ENCODE measurements at places on chromosomes 2 and 18.

- no peak for DNase-seq
Measured at GRCh38 chr18:28581521-28582071, 404.7 kb upstream of the CDH2 start.

DNA sequence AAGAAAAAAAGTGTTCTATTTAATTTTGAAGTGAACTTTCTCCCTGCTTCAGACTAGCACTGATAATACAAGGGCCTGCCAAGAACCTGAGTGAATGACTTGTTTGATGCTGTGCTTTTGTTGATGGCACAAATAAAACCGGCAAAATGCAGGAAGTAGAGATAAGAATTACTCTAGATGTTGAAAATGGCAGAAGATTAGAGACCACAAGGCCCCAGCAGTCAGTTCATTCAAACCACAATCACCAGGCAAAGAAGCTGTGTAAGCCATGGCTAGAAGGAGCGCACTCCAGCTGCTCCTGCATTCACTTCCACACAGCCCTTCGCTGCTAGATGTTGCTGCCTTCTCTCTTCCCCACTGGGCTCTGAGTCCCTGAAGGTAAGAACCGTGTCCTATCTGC is 297.1 kb downstream of the AGPS start:
- DNase-seq = no peak

- no peak for DNase-seq
Measured at GRCh38 chr2:44572196-44572900, 210.6 kb downstream of the CAMKMT start.

- no peak for DNase-seq
Measured at GRCh38 chr2:60832621-60833020, 48.8 kb upstream of the REL start.

- no peak for DNase-seq
Measured at GRCh38 chr2:170524828-170525565, 190.1 kb upstream of the SP5 start.

- no peak for DNase-seq
Measured at GRCh38 chr2:163652751-163653150, 83.1 kb downstream of the FIGN start.

GRCh38 chr2:45172142-45172541 is 162.9 kb upstream of the SIX2 start:
- no peak for DNase-seq

DNA sequence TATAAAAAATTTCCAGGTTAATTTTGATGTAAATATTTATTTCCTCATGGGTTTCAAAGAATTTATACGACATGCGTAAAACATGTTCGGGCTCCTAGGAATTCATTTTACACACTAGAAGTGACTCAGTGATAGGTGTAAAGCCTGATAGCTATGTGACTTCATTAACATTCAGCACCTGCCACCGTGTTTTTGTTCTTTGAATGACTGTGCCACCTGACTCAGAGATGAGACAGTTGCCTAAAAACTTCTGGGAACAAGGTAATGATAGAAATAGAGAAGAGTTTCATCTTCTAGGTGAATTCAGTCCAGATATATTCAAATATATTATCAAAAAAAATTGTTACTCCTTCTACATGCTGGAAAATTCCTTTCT is 10.0 kb downstream of the IL1R2 start:
- DNase-seq = no peak

DNA sequence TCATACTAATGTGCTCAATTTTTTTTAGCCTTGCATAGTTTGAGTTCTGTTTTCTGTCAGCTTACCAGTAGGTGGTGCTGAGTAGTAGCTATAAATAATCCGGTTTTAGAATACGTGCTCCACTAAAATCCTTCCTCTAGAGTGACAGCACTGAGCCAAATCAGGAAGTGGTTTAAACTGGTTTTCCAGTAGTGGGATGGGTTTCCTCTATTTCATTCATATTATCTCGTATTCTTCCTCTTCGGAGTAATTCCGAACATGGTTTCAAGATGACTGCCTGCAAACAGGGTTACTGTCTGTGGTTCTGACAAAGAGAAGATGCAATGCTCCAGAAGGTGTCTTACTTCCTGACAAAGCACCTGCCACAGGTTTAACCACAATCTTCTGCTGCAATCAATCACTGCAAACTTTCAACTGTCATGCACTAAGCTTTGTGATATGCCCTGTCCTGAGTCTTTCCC is 496.9 kb upstream of the VRK2 start:
- no peak for DNase-seq

GRCh38 chr2:65660340-65660739 is 227.9 kb upstream of the SPRED2 start:
- DNase-seq = no peak

DNA sequence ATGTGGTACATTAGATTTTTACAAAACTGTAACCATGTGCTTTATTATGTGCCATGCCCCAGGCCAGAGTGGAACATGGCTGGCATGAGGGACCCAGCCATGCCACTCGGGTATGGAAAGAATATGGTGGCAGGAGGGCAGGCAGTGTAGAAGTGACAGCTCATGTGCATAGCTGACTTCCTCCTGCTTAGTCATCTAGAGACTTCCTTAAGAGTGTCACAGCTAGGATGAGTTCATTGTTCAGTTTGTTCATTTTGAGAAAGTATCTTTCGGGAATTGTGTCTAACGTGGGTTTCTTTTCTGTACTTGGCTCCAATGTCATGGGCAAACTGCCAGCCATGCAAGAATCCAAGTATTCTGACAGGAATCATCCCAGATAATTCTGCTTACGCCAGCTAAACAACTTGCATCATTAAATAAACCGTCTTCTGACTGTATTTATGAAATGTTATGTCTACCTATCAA is 94.3 kb upstream of the ITGB6 start:
- peak; percentile 74 for DNase-seq

GRCh38 chr2:72024451-72025175 is 123.0 kb downstream of the CYP26B1 start:
- no peak for DNase-seq

DNA sequence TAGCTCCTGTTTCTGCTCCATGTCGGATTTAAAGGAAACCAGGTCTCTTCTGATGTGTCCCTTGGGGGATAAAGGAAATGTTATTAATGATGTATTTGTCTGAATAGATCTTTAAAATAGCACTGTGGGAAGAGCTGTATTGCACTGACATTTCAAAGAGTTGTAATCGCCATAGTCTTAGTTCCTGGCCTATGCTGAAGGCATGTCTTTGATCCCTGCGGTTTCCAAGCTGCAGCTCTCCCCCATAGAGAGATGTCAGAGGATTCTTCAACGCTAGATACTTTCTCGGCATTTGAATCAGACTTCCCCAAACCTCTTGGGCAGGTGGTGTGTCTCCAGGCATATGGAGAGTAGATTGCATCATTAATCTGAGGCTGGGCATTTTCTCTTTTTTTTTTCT is 40.4 kb downstream of the NAT8 start:
- DNase-seq = no peak

GRCh38 chr2:239813261-239814115 is 211.7 kb downstream of the NDUFA10 start:
- no peak for DNase-seq

GRCh38 chr18:28729321-28729720 is 552.4 kb upstream of the CDH2 start:
- no peak for DNase-seq

- DNase-seq = no peak
Measured at GRCh38 chr2:100589527-100589926, 26.7 kb downstream of the PDCL3 start.

- no peak for DNase-seq
Measured at GRCh38 chr2:54469484-54470053, 13.4 kb downstream of the SPTBN1 start.

DNA sequence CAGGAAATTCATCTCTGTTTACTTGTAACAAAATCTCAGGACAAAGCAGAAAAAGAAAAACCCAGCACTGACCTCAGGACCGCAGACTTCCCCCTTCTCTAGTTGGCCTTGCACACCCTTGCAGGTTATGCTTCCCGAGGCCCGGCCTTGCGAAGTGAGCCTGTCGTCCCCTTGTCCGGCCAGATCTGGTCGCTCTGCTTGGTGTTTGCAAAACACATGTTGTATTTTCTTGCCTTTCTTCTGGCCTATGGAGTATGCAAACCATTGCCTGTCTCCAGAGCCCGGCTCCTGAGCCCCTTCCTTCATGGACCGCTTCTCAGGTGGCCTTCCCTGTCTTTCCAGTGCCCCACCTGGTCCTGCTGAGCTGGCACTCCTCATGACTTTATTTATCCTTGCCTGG is 4.8 kb downstream of the IMPA2 start:
- no peak for DNase-seq

GRCh38 chr2:182541268-182541667 is 114.4 kb upstream of the PDE1A start:
- no peak for DNase-seq

- no peak for DNase-seq
Measured at GRCh38 chr2:235394278-235394828, 99.5 kb upstream of the AGAP1 start.

DNA sequence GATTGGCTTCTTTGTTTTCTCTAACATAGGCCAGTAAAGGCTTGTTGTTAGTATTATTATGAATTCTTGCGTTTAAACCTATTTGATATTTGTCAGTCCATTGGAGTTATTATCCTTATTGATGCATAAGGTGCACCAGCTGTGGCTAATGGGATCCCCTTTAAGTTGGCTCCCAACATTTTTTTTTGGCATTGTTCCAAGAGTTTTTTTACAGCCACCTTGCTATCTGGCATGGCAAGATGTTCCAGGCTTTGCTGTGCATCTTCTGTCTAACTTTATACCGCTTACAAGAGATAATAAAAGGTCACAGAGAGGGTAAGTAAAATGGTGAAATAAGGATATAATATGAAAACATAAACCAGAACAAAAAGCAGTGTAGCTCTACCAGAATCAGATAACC is 157.5 kb upstream of the TACR1 start:
- no peak for DNase-seq

GRCh38 chr2:98293931-98294687 is 52.1 kb upstream of the CNGA3 start:
- DNase-seq = no peak

- no peak for DNase-seq
Measured at GRCh38 chr2:12636837-12637581, 79.7 kb upstream of the TRIB2 start.

DNA sequence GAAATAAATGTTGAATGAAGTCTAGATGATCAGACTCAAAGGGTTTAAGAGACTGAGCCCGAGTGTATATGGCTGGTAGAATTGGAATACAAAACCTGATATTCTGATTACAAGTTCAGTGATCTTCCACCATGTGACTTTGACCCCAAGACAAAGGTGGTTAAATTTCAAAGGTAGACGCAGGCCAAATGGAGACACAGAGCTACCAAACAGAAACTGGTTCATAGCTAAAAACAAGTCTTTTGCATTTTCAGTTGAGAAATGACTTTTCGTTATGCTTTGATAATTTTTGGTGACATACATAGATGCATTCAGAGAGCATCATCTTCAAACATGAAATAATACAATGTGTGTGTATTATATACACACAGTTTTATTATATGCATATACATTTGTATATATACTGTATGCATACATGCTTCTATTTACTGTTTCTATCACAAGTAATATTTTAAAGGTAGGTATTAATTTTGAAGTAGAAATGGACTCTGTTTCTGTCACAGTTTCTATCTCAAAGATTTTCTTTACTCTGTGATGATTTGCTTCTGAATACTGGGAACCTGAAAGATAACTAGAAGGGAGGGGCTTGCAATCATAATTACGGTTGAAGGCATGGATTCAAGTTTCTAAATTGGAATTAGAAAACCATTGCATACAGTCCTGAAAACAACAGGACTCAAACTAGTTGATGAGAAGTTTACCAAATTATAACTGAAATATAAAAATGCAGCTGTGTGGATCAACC is 142.3 kb downstream of the ABCA12 start:
- no peak for DNase-seq

- DNase-seq = no peak
Measured at GRCh38 chr2:65386344-65386743, 46.1 kb downstream of the SPRED2 start.

DNA sequence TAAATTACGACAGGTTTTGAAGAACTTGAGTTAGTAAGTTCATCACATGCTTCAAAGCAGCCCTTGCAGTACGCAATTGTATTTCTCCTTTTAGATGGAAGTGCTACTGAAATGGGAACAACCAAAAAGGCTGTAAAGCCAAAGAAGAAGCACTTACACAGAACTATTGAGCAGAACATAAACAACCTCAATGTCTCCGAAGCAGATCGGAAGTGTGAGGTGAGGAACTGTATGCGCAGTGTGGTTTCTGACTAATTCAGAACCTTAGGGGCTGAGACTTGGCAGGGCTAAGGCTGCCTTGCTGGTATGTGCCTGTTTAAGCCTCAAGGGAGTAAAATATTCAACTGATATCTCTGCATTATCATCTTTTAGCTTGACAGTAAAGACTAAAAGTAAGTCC is 8.4 kb downstream of the NCAPH start:
- DNase-seq = no peak

DNA sequence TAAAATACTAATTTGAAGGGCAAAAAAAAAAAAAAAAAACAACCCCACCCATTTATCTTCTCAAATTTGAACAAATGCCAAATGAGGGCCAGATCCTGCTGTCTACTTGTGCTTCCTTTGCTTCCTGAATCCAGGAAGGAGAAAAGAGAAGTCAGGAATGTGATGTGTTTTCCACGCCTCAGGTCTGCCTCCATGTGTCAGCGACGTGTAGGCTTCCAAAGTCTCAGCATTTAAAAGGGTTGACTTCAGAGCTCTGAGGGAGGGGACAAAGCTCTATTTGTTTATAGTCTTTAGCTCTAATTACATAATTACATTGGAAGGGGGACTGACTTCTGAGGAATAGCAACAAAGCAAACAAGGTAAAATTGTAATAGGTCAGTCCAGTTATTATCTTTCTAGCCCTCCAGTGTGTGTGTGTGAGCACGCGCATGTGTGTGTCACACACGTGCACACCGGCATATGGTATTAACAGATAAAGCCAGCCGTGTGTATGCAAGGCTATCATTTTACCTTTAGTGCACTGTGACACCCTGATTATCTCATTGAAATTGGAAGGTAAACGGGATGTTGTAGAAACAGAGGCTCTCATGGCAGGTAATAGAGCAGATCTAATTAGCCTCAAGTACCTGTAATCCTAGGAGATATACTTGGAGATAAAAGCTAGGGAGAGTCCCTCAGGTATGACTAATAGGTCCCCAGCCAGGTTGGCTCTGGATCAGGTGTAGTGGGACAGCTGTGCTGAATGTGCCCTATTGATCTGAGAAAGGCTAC is 911.4 kb upstream of the ZEB2 start:
- DNase-seq = no peak

- no peak for DNase-seq
Measured at GRCh38 chr2:207815254-207815653, 45.5 kb upstream of the FZD5 start.

DNA sequence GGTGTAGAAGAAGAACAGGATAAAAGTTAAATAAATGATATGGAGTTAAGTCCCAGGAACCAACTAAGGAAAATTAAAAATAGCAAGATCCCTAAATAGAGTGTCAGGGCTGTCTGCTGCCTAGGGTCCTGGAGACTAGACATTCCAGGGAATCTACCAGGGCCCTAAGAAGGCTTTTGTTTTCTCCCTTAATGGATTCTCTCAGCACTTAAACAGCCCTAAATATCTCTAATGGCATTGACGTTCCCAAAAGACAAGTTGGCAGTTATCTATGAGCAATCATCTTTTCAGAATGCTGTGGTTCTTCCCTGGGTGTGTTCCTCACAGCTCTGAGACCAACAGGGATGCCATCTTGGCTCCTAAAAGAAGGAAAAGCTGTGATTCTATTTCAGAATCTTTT is 616.3 kb downstream of the EPHA4 start:
- no peak for DNase-seq

Data from smooth muscle cell of the brain vasculature (primary cell).